ENCODE measurements at places on chromosomes 2 and 18.

DNA sequence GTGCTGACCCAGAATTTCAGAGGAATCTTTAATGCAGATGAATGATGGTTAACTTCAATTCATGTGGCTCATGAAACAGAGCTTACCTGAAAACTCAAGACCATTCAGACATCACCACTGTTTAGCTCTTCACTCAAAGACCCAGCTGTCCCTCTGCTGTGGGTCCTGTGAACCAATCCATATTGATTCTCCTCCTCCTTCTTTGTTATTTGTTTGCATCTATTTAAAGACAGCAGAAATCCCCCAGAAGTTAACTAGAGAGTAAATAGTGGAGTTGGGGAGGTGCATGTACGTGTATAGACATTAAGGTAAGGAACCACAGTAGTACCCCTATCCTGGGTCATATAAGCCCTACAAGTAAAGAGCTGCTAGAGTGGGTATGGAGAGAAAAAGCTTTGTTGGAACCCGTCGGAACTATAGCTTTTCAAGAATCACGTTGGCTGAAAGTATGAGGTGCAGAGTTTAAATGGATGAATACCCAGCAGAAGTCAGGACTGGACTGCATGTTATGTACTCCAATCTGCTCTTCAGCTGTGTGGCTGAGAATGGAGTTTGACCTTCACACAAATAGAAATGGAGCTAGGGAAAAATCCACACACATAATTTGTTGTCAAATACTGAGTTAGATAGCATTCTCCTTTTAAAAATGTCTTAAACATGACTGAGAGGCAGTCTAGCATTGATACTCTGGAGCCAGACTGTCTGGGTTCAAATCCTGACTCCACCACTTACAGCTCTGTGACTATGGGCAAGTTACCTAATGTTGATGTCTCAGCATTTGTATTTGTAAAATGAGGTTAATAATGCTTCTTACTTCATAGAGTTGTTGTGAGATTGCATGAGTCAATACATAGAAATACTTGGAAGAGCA is 81.7 kb upstream of the HK2 start:
- DNase-seq: no peak

DNA sequence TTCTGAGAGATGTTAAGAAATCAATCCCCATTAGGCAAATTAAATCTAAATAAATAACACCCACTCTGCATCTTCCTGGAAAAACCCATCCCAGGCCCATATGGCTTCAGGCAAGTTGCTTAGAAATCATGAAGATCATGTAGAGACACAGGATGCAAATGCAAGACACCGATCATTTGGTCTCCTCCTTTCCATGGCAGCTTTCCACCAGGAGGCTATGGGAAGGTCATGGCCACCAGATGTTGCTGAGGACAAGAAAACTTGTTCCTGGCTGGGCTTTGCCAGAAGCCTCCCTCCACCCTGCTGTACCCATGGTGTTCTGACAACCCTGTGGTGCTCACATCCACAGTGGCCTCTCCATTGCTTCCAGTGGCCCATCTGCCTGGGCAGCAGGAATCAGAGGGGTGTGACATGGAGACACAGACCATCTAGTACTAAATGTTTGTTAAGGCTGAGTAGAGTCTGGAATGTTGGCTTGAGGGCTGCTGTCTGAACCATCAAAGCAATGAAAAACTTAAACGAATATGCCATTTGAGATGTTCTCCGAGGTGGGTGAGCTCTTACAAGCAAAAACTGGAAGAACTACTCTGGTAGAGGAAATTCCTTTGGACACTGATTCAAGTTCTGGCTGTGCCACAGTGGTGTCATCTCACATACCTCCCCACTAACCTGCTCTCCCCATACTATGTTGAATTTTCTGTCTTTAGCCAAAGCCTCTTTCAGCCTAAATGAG is 293.2 kb downstream of the TNS1 start:
- no peak for DNase-seq

DNA sequence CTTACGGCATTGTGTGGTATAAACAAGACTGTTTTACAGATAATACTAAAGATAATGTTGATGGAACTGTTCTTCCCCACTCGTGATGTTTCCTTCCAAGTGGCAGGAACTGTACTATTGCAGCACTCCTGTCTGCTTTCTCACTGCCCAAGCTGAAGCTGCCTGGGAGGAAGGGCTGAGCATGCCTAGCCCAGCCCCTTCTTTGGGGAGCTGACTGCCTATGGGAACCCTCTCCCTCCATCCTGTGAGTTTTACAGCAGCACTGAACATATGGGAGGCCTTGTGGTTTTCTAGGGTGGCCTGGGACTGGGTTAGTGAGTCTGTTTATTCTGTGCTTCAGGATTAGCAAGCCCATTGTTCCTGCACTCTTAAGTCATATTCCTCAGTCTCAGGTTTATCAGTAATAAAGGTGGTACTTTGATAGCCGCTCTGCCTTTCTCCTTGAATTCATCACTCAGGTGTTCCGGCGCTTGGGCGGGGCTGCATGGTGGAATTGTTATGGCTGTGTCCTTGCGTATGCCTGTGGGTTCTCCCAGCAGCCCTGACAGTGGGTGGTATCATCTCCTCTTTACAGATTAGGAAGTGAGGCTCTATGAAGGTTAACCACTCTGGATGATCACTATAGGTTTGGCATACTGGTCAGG is 379.7 kb downstream of the PTPRM start:
- DNase-seq: peak; percentile 54

DNA sequence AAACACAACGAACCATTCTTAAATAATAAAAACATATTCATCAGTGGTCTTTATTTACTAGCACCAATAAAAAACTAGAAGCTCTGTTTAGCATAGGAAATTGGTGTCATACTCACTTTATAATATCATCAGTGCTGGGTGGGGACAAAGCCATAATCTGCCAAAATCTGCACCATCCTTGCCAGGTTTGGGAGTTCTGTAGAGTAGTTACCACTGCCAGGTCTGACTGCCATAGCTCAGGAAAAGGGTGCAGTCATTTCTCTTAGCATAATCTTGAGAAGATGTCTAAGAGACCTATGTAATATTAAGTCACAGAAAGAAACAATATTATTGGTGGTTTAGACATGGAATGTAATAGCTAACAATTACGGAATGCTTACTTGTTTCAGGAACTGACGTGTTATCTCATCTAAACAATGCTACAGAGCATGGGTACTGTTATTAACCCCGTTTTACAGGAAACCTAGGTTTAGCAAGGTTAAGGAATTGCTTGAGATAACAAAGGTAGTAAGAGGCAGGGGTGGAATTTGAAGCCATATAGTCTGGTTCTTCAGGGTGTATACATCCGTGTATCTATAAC is 1.6 kb upstream of the MARCHF7 start:
- no peak for DNase-seq

GRCh38 chr2:229917793-229918192 is 4.0 kb downstream of the TRIP12 start:
- no peak for DNase-seq

- DNase-seq: no peak
These were observed 23.1 kb upstream of the COPS8 start for GRCh38 chr2:237062585-237062984.

DNA sequence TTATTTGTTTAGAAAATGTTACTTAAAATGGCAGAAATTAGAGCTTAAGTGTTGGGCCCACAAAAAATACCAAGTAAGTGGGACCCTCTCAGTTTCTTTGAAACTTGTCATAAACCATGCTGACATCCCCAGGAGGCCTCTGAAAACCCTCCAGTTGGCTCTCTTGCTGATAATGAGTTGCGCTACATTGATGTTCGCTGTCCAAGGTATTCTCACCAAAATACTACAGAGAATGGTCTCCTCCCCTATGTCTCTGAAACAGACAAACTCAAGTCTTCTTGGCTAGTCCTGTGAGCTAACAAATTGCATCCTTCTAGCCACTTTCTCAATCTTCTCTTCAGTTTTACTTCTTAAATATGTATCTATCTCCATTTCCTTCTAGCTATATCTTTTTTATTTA is 669.4 kb downstream of the IRS1 start:
- DNase-seq: no peak

DNA sequence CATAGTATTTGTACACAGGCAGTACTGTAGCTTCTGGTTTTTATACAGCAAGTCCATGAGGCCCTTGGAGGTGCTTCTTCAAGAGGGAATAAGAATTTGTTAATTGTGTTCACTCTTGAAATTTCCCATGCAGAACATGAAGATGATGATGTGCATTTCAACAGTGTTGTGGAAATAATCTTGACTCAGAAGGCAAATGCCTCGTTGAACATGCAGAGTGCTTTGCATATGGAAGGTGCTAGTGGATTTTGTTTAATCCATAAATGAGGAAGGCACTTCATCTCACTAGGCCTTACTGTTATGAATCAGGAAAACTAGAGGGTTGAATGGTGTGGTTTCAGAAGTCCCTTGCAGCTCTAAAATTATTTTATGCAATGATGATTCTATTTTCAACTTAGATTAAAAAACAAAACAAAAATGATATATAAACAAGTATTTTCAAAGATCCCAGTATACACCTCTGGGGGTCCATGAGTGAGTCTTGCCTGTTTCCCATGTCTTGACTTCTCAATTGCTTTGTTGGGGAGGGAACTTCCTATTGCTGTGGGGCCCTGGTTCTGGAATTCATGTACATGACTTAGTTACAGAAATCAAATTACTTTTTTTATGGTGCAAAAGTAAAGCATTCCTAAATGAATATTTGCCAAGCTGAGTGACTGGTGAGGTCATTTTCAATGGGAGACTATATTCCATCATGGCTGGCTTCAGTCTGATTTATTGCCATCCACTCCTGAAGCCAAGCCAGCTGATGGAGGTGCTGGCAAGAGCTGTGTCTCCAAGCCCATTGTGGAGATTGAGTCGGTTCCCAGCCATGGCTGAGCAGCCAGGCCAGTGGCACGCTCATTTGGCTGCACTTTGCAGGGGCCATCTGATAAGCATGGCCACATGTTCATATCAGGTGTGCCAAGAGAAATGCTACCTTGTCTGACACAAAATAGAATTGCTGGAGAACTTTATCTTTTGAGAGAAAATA is 56.5 kb downstream of the MGAT5 start:
- DNase-seq: no peak

- DNase-seq: no peak
These were observed 11.5 kb downstream of the MSGN1 start for GRCh38 chr2:17827785-17828184.

All from NCI-H2171 (cell line).